ENCODE measurements at places on chromosomes 12 and 14. TPM values are rescaled to one million over a fixed set of nuclear protein-coding genes. Genes with fewer than 3 reads are reported as not detected.
A peak's percentile ranks its signal among the peaks of the same experiment; 100 is the strongest.

Gene PLA2G1B
- not detected for total RNA-seq

Gene RARG
- total RNA-seq, result 15.5 TPM

- no peak for DNase-seq
These were observed 146.1 kb downstream of the C12orf75 start for GRCh38 chr12:105476616-105477015.

DNA sequence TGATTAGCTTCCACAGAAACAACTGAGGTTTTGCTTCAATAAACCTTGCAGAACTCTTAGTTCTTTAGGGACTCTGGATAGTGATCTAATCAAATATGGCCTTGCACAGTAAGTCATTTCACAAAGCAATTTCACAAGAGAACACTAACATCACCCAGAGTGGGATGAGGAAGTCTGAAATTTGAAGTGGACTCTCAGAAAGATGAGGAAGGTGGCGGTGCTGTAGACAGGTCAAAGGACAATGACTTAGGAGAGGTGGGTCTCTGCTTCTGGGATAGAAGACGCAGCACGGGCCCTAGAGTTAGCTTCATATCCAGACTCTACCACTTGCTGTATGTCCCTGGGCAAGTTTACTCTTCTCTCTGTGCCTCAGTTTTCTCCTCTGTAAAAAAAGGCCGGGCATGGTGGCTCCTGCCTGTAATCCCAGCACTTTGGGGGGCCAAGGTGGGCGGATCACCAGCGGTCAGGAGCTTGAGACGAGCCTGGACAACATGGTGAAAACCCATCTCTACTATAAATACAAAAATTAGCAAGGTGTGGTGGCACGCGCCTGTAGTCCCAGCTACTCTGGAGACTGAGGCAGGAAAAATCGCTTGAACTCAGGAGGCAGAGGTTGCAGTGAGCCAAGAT, 18.9 kb downstream of the FOS start:
- no peak for DNase-seq

DNA sequence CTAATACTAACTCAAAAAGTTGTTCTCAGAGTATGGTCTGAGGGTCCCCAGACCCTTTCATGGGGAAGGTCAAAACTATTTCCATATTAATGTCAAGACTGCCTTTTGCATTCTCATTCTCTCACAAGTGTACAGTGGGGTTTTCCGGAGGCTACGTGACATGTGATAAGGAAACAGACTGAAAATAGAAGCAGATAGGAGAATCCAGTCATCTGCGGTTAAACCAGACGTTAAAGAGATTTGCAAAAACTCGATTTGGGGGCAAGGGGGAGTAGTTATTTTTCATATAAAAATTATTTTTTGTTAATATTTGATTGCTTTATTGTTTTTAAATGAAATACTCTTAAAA, 1.0 kb upstream of the NAP1L1 start:
- peak; percentile 27 for DNase-seq

GRCh38 chr12:108146035-108146893, 17.2 kb downstream of the WSCD2 start:
- no peak for DNase-seq

GRCh38 chr12:15453613-15454012, 131.3 kb downstream of the PTPRO start:
- no peak for DNase-seq

GRCh38 chr14:75375983-75376382, 51.8 kb upstream of the JDP2 start:
- no peak for DNase-seq

Gene MYF6
- not detected for total RNA-seq

- DNase-seq, result no peak
These were observed 159.3 kb downstream of the PDE3A start for GRCh38 chr12:20527417-20528163.

Gene CCDC184
- 1.7 TPM for total RNA-seq

Gene ULK1
- 17.8 TPM for total RNA-seq

GRCh38 chr14:98766818-98767217, 505.2 kb downstream of the BCL11B start:
- DNase-seq, result no peak

- peak; percentile 42 for DNase-seq
These were observed 34.3 kb upstream of the TXNRD1 start for GRCh38 chr12:104181313-104181712.

DNA sequence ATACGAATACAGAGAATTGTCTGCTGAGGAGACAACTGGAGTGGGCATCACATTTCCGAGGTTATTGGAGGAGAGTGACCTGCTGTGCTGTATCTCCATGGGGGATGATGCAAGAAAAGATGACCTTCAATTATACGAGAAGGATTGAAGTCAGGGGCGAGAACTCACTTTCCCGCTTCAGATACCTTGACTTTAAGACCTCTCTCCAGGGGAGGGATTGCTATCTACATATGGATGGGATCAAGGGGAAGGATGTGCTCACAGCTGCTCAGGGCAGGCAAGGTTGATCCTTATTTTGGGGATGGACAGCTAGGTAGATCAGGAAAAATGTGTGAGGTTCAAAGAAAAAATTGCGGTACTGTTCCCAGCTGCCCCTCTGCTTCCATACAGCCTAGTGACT, 24.4 kb downstream of the NEUROD4 start:
- no peak for DNase-seq

DNA sequence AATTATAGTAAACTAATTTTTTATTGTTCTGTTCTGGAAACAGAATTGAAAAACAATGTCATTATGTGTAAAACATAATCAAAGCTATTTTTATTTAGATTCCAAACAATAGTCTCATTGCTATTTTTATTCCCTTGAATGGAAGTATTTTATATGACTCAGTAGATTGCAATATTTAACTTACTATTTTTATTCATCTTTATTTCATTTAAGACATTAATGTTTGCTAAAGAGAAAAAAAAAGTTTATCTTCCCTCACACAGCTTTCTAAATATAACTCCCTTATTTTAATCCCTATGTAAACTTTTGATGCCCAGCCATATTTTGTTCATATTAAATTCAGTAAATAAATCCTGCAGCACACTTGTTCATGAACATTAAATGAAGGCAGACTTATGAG, 622.4 kb downstream of the SLC6A15 start:
- DNase-seq, result no peak

DNA sequence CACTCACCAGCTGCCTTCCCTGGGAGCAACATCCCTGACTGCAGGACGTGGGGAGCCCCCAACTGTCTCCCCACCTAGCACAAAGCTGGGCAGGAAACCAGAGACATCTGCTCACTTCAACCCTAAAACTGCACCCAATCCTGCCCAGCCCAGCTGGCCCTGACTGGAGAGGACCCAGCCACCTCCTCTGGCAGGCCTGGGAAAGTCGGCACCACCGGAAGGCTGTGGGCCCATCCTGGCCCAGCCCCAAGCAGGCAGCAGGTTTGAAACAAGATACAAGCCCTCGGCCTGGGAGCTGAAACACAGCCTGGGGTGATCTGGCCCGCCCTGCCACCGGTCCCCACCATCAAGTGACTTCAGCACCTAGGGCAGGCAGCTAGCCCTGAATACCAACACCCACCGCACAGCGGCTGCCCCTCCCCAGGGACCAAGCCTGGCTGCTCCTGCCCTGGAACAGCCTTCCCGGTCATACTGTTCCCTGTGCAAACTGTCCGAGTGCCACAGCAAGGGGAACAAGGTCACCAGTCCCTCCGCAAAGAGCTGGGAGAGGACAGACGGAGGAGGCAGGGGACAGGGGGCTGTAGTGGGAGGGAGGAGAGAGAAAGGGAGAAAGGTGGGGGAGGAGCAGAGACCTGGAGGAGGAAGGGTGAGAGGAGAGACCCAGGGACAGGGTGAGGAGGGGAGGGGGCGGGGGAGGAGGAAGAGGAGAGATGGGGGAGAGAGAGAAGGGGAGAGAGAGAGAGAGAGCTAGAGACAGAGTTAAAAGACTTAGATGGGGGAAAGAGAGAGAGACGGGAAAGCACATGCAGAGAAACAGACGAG, 115.7 kb downstream of the RFLNA start:
- no peak for DNase-seq

DNA sequence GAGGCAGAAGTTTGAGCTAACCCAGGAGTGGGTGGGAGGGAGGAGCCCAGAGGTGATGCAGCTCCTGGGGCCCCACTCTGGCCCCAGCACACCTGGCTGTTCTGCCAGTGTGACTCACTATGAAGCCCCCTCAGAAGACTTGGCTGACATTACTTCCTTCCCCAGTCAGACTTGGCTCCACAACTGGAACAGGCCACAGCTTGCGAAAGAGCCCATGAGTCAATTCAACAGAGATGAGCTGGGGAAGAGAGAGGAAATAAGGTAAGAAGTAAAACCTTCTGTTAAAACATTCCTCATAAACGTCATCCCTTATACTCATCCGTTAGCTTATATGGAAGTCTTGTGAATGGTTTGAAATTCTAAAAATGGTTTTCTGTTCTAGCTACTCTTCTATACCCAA, 245.9 kb downstream of the ADAMTS20 start:
- DNase-seq, result peak; percentile 90

- DNase-seq, result no peak
These were observed 365.1 kb upstream of the DIO2 start for GRCh38 chr14:80576401-80576800.

- DNase-seq, result peak; percentile 72
These were observed 105.7 kb downstream of the PLEKHA5 start for GRCh38 chr12:19234981-19235871.

All from cardiac muscle cell (in vitro differentiated cells and primary cell).